Umbilical cord (tissue), 2 donors: ENCODE measurements at places on chromosomes 5 and 9. TPM values are rescaled to one million over a fixed set of nuclear protein-coding genes. Genes with fewer than 3 reads are reported as not detected.

- no peak for DNase-seq
Observed at GRCh38 chr5:100758306-100758705, 144.8 kb downstream of the ST8SIA4 start.

Gene TAF11L10
- total RNA-seq: 16.4 TPM

Gene ADRA1B
- 0.48 TPM for total RNA-seq

Gene AMBP
- not detected for total RNA-seq

Gene SPEF2
- 11.8 TPM for total RNA-seq

DNA sequence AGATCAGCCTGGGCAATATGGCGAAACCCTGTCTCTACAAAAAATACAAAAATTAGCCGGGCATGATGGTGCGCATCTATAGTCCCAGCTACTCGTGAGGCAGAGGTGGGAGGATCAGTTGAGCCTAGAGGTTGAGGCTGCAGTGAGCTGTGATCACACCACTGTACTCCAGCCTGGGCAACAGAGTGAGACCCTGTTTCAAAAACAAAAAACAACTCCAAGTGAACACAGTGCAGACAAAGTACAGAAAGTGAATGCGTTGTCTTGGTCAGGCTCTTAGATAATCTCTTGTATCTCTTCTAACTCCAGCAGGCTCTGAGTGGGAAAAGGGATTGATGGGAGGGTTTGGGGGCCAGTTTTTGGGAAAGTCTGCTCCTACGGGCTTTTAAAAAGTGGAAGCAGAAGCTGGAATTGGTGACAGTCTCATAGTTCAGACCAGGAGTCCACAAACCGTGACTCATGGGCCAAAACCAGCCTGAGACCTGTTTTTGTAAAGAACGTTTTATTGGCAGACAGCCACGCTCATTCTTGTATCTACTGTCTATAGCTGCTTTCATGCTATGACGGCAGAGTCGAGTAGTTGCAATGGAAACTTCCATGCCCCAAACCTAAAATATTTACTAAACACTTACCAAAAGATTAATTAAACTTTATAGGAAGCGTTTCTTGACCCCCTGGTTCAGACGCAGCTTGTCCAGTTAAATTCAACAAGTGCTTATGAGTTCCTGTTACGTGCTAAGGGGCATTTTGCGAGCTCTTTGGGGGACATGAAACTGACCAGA is 32.9 kb downstream of the NDST1 start:
- peak; percentile 95 for DNase-seq

- DNase-seq: no peak
Observed at GRCh38 chr5:133332439-133333024, 279.8 kb downstream of the FSTL4 start.

DNA sequence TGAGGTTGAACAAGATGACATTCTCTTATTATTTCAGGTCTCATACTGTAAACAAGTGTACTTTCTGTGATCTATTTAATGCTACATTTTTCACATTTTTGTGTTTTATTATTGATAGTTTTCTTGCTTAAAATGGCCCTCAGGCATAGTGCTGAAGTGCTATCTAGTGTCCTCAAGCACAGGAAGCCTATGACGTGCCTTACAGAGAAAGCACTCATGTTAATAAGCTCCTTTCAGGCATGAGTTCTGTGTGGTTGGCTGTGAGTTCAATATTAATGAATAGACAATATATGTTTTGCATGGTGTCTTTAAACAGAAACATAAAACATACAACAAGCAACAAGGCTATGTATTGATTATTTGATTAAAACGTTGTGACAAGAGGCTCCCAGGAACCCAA is 450.1 kb downstream of the PLK2 start:
- no peak for DNase-seq

GRCh38 chr5:25334350-25334749 is 689.6 kb upstream of the CDH10 start:
- no peak for DNase-seq

Gene GPRIN1
- 0.72 TPM for total RNA-seq

DNA sequence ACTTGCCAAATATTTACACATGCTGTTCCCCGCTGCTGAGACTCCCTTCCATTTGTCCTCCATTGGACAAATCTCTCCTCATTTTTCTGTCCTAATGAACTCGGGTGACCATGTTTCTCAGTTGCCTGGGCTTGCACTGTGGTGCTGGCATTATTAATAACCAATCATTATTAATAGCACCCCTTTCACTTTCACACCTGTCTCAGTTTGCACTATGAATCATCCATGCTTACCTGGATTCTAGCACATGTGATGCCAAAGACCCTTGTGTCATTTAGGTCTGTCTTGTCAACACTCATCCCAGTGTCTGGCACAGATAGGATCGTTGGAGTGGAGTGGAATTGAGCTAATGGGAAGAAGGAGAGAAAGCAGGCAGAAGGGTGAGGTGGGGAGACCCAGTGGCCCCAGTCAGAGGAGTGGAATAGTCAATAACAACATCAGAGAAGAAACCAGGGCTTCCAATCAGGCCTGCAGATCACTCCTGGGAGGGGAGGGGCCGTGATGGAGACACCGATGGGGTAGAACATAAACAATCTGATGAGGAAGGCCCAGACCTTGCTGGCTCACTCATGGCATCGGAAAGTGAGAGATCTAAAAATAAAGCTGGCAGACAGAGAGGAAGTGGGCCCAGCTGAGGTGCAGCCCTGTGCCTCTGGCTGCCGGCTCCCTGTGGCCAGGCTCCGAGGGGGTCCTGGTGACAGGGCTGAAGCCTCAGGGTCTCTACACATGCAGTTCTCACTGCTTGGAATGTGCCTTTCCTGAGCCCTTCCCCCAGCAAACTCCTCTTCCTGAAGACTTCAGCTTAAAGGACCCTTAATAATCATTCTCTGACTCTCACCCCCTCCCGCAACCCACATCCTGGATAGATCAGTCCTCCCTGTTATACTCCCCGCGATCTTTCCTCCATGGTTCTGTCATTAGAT is 33.5 kb upstream of the CRB2 start:
- DNase-seq: no peak

DNA sequence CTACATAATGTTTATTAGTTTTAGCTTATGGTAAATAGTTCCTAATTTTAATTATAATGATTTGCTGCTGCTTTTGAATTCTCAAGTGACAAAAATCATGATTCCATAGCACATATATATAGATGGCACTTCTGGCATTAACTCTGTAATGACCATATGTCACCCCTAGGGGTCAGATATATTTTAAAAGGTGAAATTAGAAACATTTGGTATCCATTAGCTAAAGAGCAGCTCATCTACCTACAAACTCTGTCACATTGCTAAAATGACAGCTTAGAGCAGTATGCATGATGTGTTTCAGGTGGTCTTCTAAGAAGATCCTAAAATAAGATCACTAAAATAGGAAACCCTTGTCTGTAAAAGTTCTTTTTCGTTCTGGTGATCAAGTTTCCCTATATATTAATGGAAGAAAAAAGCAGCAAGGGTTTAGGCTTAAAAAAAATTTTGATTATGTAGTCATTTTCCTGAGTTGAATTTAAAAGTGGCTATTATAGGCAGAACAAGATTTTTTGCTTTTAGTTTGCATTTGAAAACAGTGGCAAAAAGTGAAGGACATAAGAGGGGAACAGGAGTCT is 157.7 kb upstream of the POU5F2 start:
- DNase-seq: no peak

DNA sequence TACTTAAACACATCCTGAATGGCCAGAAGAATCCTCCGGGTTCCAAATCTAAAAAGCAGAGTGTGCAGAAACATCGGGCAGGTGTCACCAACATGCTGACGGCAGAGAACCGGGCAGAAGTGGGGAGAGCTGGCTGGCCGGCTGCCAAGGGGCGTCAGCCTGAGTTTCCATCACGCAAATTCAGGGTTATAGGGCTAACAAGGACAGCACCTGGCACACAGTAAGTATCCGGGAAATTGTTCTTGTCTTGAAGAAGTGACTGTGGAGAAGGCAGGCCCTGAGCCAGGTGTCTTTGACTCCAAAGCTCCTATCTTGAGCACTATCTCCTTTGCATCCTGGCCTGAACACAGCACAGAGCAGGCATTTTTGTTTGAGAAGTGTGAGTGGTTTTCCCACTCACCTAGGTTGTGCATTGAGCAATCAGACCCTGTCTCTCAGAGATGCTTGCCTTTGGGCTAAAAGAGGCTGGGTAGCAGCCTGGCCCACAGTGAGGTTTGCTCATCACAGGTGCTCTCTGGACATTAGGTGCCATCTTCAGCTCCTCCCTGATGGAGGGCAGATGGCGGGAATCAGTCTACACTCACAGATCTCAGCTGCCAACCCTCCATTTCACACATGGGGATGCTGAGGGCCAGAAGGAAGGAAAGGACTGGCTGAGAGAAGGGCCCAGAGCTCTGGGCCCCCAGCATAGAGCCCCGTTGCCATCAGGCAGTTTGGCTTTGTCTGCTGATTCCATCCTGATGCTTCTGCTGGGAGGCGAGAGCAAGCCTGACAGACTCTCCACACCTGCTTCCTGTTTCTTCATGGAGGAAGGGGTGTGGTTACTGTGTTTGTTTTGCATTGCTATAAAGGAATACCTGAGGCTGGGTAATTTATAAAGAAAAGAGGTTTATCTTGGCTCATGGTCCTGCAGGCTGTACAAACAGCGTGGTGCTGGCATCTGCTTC is 52.8 kb downstream of the WHRN start:
- DNase-seq: no peak

- no peak for DNase-seq
Observed at GRCh38 chr9:122463828-122464632, 13.7 kb downstream of the OR1J1 start.

DNA sequence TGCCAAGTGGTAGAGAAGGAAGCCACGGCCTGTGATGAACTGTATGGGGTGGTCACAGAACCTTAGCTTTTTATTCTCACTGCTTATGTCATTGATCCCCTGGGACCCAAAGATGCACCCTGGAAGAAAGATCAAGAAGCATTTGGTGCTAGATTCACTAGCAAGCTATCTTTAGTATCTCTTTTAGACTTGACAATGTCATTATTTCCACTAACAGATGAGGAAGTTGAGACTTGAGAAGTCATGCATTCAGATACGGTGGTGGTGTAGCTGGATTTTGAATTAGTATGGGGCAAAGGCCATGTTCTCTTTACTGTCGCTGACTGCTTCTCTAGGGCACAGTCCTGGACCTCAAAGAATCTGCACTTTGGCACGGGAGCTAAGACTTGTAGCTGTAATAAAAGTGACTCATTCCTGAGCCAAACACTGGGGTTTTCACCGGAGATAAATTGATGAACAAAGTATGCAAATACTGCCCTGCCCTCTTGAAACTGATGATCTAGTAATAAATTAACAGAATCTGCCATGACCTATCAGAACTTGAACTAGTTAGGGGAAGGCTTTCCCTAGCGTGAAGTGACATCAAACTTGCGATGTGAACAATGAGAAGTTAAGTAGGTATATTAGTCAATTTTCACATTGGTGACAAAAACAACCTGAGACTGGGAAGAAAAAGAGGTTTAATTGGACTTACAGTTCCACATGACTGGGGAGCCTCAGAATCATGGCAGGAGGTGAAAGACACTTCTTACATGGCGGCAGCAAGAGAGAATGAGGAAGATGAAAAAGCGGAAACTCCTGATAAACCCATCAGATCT is 5.4 kb downstream of the GDA start:
- no peak for DNase-seq

- no peak for DNase-seq
Observed at GRCh38 chr9:124132671-124133147, 121.1 kb downstream of the LHX2 start.

DNA sequence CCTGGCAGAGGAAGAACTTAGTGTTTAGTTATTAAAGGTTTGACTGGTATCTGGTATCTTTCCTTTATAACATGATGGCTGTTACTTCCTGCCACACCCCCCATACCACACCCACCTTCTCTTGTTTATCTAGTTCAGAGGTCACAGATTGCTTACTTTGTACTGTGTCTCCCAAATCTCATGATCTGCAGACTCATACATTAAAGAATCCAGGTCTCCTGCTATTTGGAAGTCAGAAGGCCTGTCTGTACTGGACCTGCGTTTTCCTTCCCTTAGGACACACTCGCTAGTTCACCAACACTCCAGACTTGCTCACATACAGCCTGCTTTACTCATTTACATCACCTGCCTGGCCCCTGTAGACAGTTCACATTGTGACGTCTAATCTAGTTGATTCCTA is 39.3 kb downstream of the NUDT12 start:
- no peak for DNase-seq

Gene ATP10B
- 2.2 TPM for total RNA-seq

Gene C9
- total RNA-seq: 0.24 TPM

DNA sequence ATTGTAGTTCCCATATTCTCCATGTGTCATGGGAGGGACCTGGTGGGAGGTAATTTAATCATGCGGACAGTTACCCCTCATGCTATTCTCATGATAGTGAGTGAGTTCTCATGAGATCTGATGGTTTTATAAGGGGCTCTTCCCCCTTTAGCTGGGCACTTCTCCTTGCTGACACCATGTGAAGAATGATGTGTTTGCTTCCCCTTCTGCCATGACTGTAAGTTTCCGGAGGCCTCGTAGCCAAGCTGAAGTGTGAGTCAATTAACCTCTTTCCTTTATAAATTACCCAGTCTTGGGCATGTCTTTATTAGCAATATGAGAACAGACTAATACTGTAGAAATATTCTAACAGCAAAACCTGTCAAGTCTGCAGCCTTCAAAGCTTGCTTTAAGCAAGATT is 293.2 kb downstream of the CTNND2 start:
- no peak for DNase-seq
